IPS DF 19.7 (cell line): ENCODE measurements at places on chromosomes 16 and 17.

GRCh38 chr17:28188841-28189263 is 130.1 kb upstream of the TMEM97 start:
- DNase-seq: no peak

DNA sequence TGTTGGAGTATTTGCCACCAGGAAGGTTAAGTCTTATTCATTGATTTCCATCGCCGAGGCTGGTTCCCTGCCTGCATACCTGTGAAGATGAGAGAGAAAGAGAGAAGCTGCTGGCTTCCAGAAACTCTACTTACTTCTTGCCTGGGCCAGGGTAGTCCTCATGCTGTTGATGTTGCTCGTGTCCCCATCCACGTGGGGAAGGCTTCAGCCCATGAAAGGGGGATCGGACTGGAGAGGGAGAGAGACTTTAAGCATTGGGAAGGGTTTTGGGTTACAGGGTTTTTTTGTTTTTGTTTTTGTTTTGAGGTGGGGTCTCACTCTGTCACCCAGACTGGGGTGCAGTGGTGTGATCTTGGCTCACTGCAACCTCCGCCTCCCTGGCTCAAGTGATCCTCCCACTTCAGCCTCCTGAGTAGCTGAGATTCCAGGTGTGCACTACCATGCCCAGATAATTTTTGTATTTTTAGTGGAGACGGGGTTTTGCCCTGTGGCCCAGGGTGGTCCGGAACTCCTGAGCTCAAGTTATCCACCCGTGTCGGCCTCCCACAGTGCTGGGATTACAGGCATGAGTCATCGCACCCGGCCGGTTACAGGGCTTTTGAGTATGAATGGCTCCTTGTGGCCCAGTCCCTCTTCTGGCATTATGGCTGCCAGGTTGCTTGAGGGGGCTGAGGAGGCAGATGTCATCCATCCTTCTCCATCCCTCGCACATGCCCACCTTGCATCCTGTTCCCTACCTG is 26.6 kb downstream of the ITGB3 start:
- no peak for DNase-seq

GRCh38 chr16:9677301-9677653 is 505.0 kb downstream of the GRIN2A start:
- no peak for DNase-seq

DNA sequence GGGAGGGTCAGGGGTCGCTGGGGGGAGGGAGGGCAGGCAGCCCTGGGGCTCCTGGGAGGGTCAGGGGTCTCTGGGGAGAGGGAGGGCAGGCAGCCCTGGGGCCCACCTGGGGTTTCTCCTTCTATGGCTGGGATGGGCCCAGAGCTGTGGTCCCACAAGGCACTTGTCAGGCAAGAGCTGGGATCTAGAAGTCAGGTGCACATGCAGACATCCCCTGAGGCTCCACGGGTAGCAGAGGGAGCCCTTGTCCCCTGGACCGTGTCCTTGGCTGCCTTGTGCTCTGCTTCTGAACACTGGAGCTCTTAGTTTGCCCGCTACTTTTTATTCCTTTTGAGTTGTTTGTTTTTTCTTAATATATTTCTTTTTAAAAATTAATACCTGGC is 1.8 kb downstream of the TUBB3 start:
- DNase-seq: no peak

DNA sequence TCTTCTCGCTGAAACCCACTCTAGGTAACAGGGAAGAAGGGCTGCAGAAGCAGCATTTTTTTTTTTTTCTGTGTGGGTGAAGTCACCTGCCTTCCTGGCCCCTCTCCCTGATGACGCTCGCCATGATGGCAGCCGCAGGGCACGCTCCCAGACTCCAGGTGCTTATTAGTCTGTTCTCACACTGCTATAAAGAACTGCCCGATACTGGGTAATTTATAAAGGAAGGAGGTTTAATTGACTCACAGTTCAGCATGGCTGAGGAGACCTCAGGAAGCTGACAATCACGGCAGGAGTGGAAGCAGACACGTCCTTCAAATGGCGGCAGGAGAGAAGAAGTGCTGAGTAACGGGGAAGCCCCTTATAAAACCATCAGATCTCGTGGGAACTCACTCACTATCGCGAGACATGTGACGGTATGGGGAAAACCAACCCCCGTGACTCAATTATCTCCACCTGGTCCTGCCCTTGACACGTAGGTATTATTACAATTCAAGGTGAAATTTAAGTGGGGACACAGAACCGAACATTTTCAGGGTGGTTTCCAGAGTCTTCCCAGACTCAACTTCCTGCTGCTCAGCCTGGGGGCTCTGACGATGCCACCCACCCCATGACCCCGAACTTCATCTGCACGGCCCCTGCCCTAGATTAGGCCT is 34.9 kb upstream of the NLRP1 start:
- DNase-seq: no peak

DNA sequence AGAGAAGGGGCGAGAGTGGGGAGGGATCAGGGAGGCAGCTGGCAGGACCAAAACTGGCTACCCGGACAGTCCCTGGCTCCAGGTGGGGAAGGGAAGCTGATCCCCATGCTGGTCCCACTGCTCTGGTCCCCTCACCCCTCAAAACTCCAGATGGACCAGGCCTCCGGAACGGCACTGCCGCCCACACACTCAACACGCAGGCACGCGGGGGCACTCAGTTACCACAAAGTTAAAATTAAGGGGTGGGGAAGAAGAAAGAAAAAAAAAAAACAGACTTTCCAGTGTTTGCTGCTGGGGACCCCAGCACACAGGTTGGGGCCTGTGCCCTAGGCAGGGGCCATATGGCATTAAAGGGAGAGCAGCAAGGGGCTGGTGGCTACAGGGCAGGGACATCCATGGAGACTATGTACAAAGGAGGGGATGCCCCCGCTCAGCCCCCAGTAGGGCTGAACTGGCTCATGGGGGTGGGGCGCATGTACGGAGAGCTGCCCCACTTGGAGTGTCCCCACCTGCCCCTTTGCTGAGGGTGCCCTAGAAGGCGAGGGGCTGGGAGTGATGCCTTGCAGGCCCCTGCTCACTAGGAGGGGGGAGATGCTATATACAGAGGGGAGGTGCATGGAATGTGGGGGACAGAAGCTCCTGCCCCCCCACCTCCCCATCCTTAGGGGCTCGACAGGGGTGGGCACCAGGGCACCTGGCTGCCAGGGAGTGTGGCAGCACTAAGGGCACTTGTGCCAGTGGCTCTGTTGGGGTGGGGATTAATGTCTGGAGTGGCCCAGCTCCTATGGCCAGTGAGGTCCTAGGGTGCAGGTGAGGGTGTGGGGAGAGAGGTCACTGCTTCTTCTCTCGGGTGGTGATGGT is 5.6 kb downstream of the TP53I13 start:
- no peak for DNase-seq

DNA sequence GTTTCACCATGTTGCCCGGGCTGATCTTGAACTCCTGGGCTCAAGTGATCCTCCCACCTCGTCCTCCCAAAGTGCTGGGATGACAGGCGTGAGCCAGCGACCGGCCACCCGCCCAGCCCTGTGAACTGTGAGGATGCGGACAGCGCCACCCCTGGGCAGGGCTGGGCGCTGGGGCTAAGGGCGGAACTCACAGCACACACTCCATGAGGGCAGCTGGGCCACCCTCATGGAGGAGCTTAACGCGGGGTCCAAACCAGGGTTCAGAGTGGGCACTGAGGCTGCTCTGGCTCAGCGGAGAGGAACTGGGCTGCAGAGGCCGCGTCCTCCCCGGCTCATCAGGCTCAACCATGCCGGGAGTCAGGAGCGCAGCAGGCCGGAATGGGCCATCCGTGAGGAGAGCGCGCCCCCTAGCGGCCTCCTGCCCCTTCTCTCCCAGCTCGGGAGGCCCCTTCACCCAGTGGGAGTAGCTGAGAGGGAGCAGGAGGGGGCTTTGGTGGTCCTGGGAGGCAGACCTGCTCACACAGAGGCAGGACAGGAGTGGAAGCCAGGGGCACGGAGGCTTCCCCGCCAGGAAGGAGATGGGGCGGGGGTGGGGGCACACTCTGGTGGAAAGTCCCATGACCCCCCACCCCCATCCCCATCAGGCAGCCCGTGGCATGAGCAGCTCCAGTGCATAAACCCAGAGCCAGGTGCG is 13.8 kb downstream of the CORO7 start:
- no peak for DNase-seq

GRCh38 chr17:9209347-9209746 is 188.0 kb downstream of the NTN1 start:
- DNase-seq: no peak

DNA sequence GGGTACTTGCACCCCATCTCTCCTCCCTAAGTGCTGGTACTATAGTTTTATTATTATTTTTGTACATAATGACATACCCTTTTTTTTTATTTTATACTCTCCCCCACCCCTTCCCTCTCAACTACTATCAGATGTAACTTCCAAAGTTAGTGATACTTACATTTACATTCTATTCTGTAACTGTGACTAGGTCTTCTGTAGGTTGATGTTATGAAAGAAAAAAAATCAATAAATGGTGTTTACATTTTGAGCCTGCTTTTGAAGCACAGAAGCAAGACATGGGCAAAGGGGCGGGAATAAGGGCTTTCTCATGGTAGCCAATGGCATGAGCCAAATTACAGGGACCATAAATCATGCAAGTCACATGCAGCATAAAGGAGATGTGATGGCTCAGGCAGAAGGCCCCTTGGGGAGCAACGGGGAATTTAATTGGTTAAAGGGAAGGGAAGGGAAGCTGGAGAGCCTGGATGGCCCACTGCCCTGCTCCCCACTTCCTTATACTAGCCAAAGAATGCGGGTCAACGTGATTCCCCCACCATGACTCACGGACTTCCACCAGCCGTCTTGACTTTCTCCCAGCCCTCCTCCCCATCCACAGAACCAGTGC is 2.4 kb upstream of the ACSF2 start:
- no peak for DNase-seq

DNA sequence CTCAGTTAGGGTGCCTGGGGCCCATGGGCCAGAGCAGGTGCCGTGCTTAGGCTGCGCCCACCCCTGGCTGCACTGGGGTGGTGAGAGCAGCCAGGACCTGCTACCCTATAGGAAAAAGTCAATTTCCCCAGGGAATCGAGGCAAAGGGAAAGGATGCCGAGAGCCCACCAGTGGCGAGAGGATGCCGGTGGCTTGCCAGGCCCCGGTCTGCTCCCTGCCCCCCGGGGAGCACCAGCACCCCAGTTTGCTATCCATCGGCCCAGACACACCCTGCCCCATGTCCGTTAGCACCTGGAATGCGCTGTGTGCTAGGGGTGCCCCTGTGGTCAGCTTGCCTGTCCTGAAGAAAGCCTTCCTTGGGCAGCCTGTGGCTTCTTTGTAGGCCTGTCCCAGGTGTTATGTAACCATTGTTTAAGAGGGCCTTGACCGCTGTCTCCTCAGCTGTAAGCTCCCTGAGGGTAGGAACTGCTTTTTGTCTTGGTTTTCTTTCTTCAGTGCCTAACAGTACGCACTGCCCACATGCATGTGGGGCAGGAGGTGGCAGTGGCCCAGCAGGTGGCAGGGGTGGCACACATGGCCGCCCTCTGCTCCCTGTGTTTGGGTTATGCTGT is 40.8 kb downstream of the NT5M start:
- no peak for DNase-seq

- DNase-seq: no peak
These were observed 15.1 kb downstream of the SAMD14 start for GRCh38 chr17:50114849-50115357.

DNA sequence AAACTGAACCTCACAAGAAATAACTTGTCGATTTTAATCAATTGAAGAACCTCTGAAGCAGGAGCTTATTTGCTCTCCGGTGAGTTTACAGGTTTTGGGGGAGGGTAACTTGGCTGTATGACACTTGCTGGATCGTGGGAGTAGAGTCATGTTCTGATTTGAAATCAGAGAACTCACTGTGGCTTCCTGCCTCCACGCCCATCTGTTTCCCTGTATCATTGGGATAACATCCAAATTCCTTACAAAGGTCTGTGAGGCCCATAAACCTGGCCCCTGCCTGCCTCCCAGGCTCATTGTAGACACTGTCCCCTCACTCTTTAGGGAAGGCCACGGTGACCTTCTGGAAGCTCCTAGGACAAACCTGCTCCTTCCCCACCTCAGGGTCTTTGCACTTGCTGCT is 48.3 kb downstream of the C17orf67 start:
- no peak for DNase-seq

GRCh38 chr17:73237714-73238113 is 24.0 kb downstream of the CPSF4L start:
- DNase-seq: no peak

DNA sequence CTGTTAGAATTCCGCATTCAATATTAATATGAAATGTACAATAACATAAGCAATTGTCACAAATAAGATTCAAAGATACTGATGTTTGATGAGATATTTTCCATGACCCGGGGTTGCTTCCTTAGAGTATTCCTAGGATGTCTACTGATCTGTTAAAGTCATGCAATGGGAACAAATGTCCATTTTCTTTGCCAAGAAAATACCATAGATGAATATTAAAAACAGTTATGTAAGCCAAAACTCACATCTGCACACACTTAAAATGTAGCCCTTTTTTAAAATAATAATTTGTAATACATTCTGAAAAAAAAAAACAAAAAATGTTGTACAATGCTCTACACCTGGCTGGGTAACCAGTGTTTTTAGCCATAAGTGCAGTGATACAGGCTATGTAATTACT is 259.4 kb upstream of the AXIN2 start:
- no peak for DNase-seq

GRCh38 chr17:14121952-14122351 is 52.6 kb downstream of the COX10 start:
- DNase-seq: no peak

DNA sequence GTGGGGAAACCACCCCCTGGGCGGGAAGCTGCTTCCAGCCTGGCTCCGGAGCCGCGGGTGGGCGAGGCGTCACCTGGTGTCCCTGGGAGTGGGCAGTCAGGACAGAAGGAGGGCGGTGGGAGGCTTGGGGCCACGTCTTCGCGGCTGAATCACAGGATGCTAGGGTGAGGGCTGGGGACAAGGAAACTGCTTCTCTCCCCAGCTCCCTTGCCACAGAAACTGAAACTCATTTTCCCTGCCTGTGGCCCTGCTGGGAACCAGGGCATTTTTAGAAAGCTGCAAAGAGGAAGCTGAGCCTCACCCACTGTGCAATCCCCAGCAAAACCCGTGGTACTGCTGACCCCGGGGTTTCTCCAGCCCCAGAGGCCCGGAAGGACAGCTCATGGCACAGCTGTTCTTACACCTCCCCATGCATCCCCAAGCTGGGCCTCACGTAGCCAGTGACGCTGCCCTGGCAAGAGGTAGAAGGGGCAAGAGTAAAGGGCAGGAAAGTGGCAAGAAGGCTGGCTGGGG is 8.2 kb downstream of the RHBDF2 start:
- no peak for DNase-seq

DNA sequence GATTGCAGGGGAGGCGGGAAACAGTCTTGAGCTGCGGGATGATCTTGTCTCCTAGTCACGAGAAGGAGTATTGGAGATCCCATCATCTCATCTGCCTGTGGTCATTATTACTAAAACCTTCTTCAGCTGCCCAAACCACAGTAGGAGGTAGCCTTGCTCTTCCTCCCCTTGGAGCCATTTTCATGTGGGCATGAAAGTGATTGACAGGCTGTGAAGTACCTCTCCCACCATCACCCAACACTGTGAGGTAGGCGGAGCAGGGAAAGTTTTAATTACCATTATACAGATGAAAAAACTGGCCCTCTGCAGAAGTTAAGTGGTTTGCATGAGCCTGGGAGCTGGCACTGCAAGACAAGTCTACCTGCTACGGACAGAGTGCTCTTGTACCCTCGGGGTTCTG is 237.3 kb downstream of the MSI2 start:
- DNase-seq: no peak
